ENCODE measurements at places on chromosomes 7 and 10. TPM values are rescaled to one million over a fixed set of nuclear protein-coding genes. Genes with fewer than 3 reads are reported as not detected.
A peak's percentile ranks its signal among the peaks of the same experiment; 100 is the strongest.

Gene SLC18A3
- total RNA-seq: not detected

GRCh38 chr10:110501142-110501937, 3.6 kb downstream of the DUSP5 start:
- DNase-seq: peak; percentile 88

DNA sequence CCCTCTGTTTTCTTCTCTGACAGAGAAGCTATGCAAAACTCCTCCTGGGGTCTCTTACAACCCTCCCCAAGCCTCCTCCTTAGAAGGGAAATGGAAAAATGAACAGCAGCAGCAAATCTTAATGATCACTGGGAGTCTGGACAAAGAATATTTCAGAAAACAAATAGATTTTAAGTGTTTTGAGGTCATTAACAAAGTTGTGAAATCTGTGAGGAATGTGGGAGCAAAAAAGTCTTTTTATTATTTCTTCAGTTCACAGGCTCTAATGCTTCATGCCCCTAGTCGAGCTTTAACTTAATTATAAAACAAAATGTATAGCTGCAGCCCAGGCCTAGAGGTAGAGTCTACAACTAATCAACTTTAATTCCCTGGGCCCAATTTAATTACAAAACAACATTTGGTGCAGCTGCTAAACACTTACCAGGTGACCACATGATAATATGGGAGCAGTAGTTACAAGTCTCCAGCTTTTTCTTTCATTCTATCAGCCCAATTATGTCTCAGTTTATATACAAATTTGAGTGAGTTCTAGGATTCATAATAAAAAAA, 293.2 kb downstream of the THSD7A start:
- DNase-seq: no peak

Gene TMEM139
- total RNA-seq: 2.0 TPM

DNA sequence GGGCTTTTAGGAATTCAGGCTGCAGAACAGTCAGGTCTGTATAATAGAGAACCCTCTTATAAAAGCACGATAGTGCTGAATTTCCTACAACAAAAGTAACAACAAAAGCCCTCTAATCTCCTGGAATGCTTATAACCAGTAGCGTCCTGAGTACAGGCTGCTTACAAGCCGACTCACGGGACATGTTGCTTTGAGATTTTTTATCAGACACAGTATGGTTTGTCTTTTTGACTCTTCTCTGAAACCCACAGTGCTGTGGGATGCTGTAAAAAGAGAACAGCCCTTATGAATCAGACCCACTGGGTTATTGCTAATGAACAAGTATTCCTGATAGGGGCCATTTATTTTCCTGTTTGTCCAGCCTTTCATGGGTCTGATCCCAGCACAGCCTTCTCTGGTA, 59.4 kb downstream of the PLPP4 start:
- DNase-seq: no peak

- no peak for DNase-seq
These were observed 45.5 kb downstream of the VOPP1 start for GRCh38 chr7:55526770-55527169.

- DNase-seq: no peak
These were observed 17.6 kb downstream of the TCAF1 start for GRCh38 chr7:143884241-143884968.

- no peak for DNase-seq
These were observed 121.9 kb downstream of the MAD1L1 start for GRCh38 chr7:2110610-2111396.

GRCh38 chr10:126397156-126397555, 8.9 kb upstream of the ADAM12 start:
- DNase-seq: no peak

DNA sequence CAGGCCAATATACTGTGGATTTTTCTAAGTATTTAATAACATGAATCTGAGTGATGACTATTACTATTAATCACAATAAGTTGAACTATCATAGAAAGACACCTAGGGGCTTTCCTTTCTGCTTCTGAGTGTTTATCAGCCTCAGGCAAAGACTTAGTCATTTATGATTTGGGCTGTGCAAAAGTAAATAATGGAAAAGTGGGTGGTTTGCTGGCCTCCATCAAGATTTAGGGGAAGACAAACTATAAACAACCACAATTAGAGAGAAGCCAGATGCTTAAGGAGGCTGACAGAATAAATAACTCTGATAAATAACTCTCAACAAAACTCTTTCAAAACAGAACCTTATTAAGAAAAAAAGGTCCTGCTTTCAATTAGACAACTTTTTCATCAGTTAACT, 64.7 kb downstream of the MACC1 start:
- no peak for DNase-seq

DNA sequence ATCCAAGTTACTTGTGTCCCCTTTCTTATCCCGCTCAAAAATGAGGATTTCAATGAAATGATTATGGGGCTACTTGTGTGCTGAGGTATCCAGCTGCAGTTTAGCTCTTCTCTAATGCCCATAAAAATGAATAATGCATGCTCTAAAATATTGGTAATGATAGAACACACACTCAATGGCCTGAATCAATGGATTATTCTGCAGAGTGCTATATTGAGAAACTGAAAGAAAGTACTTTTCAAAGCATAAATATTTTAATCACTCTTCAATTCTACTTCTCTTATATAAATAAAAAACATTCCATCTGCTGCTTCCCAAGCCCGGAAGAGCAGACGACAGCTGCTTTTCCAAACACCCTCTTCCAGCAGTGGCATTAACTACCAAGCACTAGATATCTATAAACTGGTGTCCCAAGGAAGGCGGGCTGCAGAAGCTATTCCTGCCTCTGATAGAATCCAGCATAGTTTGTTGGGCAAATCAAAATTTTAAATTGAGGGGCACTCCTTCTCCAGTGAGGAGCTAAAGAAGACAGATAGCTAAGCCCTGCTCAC, 284.9 kb upstream of the AOAH start:
- DNase-seq: no peak

DNA sequence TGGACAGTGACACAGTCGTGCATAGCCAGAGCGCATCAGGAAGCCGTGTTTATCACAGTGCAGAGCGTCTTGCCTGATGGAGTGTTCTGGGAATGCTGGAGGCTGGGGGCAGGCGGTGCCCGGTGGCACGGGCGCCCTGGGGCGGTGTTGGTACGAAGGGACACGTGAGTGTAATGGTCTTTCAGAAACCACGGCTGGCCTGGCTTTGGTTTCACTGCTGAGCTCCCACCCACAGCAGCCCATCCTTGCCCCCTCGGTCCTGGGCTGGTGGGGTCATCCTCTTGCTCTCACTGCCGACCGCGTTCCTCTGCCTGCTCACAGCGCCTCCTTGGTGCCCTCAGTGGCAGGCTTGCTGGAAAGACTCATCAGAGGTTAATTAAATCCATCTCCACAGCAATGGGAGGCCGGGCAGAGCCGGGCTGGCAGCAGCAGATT, 50.6 kb downstream of the NKX6-2 start:
- no peak for DNase-seq

DNA sequence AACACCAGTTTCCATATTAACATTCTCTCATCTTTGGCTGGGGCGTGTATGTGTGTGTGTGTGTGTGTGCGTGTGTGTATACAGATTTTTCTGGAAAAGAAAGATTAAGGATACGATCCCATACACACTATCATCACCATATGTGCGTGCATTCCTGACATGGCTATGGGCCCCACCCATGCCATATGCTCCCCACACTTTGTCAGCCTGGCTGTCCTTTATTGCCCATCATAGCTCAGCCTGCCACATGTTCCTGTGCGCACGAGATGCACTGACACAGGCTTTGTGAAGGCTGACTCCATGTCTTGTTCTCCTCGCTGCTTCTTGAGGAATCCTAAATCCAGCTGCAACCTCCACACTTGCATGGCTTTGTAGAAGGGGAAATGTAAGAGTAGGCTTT, 984.1 kb downstream of the LRMDA start:
- no peak for DNase-seq

- DNase-seq: no peak
These were observed 163.6 kb downstream of the SUGCT start for GRCh38 chr7:40298421-40298820.

- DNase-seq: no peak
These were observed 196.4 kb downstream of the EVX1 start for GRCh38 chr7:27438881-27439589.

Gene CDC14C
- total RNA-seq: not detected

Gene CYP3A4
- total RNA-seq: 0.15 TPM

Gene PTPRN2
- 1.1 TPM for total RNA-seq

- no peak for DNase-seq
These were observed 3.4 kb downstream of the FAM24B start for GRCh38 chr10:122875843-122876466.

- DNase-seq: no peak
These were observed 4.7 kb downstream of the LRWD1 start for GRCh38 chr7:102469351-102469971.

Gene FAM200A
- 4.6 TPM for total RNA-seq

- DNase-seq: no peak
These were observed 90.6 kb upstream of the PPP2R2D start for GRCh38 chr10:131810036-131810804.

DNA sequence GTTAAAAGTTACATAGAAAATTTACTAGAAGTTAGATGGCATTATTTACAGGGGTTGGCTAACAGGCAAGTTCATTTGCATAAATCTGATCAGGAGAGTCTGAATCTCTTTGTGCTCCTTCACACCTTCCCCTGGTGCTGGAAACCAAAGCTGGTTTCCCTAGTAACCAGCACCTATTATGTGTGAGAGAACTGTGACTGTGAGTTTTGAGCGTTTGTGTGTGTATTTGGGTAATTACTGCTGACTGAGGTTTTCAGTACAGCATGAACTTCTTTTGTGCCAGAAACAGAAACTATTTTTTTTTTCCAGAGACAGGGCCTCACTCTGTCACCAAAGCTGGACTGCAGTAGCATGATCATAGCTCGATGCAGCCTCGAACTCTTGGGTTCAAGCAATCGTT, 10.3 kb upstream of the IFIT1B start:
- no peak for DNase-seq

DNA sequence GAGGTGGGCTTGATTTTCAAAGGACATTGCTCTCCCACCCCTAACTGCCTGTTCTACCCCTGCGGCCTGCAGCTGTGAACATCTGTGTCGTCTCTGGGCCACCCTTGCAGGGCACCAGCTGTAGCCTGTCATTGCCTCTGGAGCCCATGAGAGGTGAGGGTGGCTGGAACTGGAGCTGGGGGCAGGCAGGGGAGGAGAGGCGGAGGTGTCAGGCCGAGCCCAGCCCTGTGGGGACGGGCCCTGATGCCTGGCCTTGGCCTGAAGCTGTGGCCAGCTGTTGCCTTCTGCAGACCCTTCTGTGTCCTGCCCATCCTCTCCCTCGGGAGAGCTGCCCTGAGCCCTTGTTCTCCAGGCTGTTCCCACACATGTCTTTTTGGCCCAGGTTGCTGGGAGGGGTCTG, 44.5 kb downstream of the PALD1 start:
- DNase-seq: no peak

- DNase-seq: no peak
These were observed 34.0 kb downstream of the GATA3 start for GRCh38 chr10:8088504-8088903.

Gene TCF7L2
- total RNA-seq: 45.2 TPM

- DNase-seq: no peak
These were observed 94.3 kb downstream of the PRLHR start for GRCh38 chr10:118501171-118501570.

Gene CADPS2
- 1.6 TPM for total RNA-seq

GRCh38 chr10:106053061-106053460, 1111.4 kb downstream of the SORCS1 start:
- no peak for DNase-seq

Gene INPP5A
- total RNA-seq: 60.0 TPM

- no peak for DNase-seq
These were observed 14.1 kb downstream of the BRI3 start for GRCh38 chr7:98295467-98296192.

- DNase-seq: no peak
These were observed 175.3 kb upstream of the RHEB start for GRCh38 chr7:151694828-151695580.

- no peak for DNase-seq
These were observed 102.3 kb upstream of the PPIF start for GRCh38 chr10:79244841-79245504.

DNA sequence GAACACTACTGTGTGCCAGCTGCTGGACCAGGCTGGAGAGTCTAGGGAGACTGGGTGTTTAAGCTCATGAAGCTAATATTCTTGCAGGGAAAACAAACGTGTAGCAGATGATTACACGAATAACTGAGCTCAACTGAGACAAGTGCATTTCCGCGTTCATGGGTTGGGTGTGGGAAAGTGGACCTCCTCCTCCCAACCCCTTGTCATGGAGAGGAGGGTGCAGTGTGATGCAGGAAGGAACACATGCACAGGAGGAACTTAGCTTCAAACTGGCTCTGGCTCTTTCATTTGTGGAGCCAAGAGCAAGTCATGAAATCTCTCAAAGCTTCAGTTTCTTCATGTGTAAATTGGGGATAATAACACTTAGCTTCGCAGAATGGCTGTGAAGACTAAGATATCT, 204.3 kb downstream of the ARHGAP12 start:
- DNase-seq: no peak

Gene GPC2
- total RNA-seq: 7.9 TPM

Measured in Panc1 (cell line).